ENCODE measurements at places on chromosomes 11 and 22. TPM values are rescaled to one million over a fixed set of nuclear protein-coding genes. Genes with fewer than 3 reads are reported as not detected.
A peak's percentile ranks its signal among the peaks of the same experiment; 100 is the strongest.

The DGCR6 gene
- polyA plus RNA-seq = 0.82 TPM

The SLC25A18 gene
- polyA plus RNA-seq = not detected

The ALX4 gene
- not detected for polyA plus RNA-seq

The OR5F1 gene
- polyA plus RNA-seq = not detected

The B4GALNT4 gene
- not detected for polyA plus RNA-seq

The SHISAL1 gene
- not detected for polyA plus RNA-seq

The GGTLC3 gene
- polyA plus RNA-seq = not detected

The NFRKB gene
- 4.2 TPM for polyA plus RNA-seq

The CDC42EP1 gene
- polyA plus RNA-seq = 0.17 TPM

- H3K36me3 ChIP-seq = peaks cover 14% of the 10 kb centered on the region
Measured at GRCh38 chr22:45805413-45805812, 133.8 kb downstream of the ATXN10 start.

- no peak overlapping the region for H3K4me3 ChIP-seq
- no peaks in the 10 kb centered on the region for H3K36me3 ChIP-seq
Measured at GRCh38 chr22:48850658-48851287, 976.9 kb downstream of the BRD1 start.

DNA sequence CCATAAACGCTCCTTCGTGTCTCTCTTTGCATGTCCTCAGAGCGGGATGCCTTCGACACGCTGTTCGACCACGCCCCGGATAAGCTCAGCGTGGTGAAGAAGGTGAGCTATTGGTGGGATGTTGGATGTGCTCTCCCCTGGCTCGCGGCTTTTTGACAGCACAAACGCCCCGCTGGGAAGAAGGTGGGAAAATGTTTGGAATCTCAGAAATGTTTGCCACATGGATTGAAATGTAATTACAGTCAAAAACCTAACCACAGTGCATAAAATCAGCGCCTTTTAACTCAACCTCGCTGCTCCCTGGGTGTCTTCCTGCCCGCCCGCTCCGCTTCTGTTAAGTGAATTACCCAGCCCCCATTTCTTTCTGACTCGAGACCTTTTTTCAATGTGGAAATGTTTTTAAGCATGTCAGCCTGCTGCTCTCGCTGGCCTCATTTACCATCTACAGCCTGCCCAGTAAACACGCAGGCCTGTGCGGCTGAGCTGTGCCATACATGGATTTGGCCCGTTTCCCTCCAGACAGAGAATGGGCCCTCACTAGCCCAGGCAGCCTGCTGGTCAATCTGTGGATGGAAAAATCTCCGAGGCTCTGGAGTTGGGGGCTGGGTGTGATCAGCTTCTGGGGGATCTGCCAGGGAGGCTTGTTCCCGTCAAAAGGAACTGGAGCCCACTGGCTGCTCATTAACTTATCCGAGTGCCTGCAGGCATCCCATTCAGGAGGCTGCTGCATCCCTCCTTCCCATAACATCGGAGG, 32.7 kb upstream of the PARVG start:
- H3K4me1 ChIP-seq = no peaks in the 10 kb centered on the region
- H3K36me3 ChIP-seq = no peaks in the 10 kb centered on the region
- H3K4me3 ChIP-seq = no peak overlapping the region
- H3K27me3 ChIP-seq = peaks cover 1% of the 10 kb centered on the region
- DNase-seq = no peak

DNA sequence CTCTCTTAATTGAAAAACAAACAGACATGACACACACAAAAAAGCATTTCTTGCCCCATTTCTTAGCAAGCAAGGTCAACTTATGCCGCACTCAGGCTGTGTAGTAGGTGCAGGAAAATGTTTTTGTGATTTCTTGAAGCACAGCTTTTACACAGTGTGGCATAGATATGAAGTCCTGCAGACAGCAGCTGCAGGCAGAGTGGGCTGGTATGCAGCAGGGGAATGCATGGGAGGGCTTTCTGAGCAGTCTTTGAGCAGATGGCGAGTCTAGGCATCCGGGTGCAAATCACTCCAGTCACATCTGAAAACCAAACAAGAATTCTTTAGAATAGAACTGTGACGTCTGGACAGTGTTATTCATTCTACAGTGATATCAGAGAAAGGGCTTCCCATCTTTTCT, 87.5 kb downstream of the BLID start:
- no peak overlapping the region for H3K4me3 ChIP-seq
- no peaks in the 10 kb centered on the region for H3K36me3 ChIP-seq
- no peak for DNase-seq
- no peak overlapping the region for H3K27ac ChIP-seq

GRCh38 chr22:29207243-29207550, 1.5 kb downstream of the EMID1 start:
- no peak overlapping the region for H3K27ac ChIP-seq
- H3K4me1 ChIP-seq = peaks cover 38% of the 10 kb centered on the region
- peaks cover 7% of the 10 kb centered on the region for H3K27me3 ChIP-seq
- H3K36me3 ChIP-seq = no peaks in the 10 kb centered on the region

- H3K27me3 ChIP-seq = peaks cover 6% of the 10 kb centered on the region
- no peak overlapping the region for H3K4me3 ChIP-seq
- H3K36me3 ChIP-seq = no peaks in the 10 kb centered on the region
- H3K27ac ChIP-seq = no peak overlapping the region
- no peak for DNase-seq
- no peaks in the 10 kb centered on the region for H3K4me1 ChIP-seq
Measured at GRCh38 chr11:116126562-116126961, 622.3 kb upstream of the CADM1 start.

DNA sequence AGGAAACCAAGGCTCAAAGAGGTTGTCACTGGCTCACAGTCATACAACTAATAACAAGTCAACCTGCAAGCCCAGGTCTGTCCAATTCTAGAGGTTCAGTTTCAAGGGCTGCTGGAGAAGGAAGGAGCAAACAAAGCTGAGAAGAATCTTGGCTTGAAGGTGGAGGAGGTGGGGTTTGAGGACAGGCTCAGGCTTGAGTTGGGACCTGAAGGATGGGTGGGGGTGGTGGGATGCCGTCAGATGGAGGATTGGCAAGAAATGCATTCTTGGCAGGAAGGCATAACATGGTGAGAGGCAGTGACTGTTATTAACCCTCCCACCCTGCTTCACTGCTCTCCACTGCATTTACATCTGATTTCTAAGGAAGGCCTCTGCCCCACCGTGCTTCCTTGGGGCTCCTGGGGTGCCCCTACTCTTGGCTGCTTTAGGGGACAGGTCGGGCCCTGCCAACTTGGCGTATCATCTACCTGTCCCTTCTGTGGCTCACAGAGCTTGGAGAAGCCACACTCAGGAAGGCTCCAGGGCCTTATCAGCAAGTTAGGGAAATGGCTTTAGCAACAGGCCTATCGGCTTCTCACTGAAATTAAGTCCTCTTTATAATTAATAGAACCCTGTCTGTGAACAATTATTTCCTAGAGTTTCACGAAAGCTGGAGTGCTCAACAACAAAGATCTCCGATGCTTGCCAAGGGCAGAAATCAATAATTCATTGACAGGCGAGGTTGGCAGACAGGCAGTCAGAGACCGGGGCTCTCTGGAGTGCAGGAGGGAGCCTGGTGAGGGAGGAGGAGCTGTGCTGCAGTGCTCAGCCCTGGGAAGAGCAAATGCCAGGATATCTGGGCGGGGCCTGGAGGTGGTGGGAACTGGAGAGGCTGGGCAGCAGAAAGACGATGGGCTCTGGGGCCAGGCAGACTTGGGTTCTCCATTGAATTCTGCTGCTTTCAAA, 84.9 kb upstream of the NARS2 start:
- no peaks in the 10 kb centered on the region for H3K36me3 ChIP-seq
- peaks cover 3% of the 10 kb centered on the region for H3K27me3 ChIP-seq
- no peaks in the 10 kb centered on the region for H3K4me1 ChIP-seq
- no peak for DNase-seq
- H3K27ac ChIP-seq = no peak overlapping the region
- no peak overlapping the region for H3K4me3 ChIP-seq

GRCh38 chr11:66542362-66542761, 3.5 kb downstream of the ZDHHC24 start:
- H3K4me3 ChIP-seq = peak overlapping the region; percentile 50
- no peaks in the 10 kb centered on the region for H3K27me3 ChIP-seq
- DNase-seq = no peak

- no peak for DNase-seq
- peak overlapping the region; percentile 89 for H3K4me3 ChIP-seq
- H3K4me1 ChIP-seq = peaks cover 61% of the 10 kb centered on the region
- H3K27me3 ChIP-seq = peaks cover 1% of the 10 kb centered on the region
Measured at GRCh38 chr22:38314051-38314932, 2.9 kb downstream of the CSNK1E start.

GRCh38 chr11:34856251-34856650, 59.9 kb downstream of the APIP start:
- peaks cover 2% of the 10 kb centered on the region for H3K27me3 ChIP-seq
- H3K4me1 ChIP-seq = no peaks in the 10 kb centered on the region
- H3K27ac ChIP-seq = no peak overlapping the region

- no peak overlapping the region for H3K4me3 ChIP-seq
- H3K27me3 ChIP-seq = peaks cover 17% of the 10 kb centered on the region
- no peak overlapping the region for H3K27ac ChIP-seq
- no peak for DNase-seq
- H3K36me3 ChIP-seq = no peaks in the 10 kb centered on the region
Measured at GRCh38 chr22:46027211-46028105, 50.5 kb upstream of the WNT7B start.

- no peak overlapping the region for H3K4me3 ChIP-seq
- H3K27ac ChIP-seq = no peak overlapping the region
- H3K27me3 ChIP-seq = peaks cover 5% of the 10 kb centered on the region
- H3K4me1 ChIP-seq = no peaks in the 10 kb centered on the region
- H3K36me3 ChIP-seq = no peaks in the 10 kb centered on the region
Measured at GRCh38 chr11:125365196-125365931, 130.7 kb downstream of the FEZ1 start.

DNA sequence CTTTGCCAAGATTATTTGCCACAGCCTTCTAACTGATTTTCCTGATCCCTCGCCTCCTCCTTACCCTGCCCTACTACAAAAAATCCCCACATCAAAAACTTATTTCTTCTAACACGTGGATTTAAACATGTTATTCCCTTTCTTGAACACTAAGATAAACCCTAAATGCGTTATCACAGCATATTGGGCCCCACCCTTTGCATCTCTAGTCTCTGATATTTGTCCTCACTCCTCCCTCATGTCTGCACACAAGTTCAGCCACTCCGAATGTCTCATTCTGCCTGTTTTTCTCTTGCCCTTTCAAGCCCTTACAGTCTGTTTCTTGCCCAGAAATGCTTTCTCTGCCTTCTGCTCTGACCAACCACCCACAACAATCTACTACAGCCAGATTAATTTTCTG, 10.6 kb upstream of the ACER3 start:
- H3K27ac ChIP-seq = no peak overlapping the region
- H3K27me3 ChIP-seq = peaks cover 2% of the 10 kb centered on the region
- no peaks in the 10 kb centered on the region for H3K4me1 ChIP-seq
- H3K4me3 ChIP-seq = no peak overlapping the region
- H3K36me3 ChIP-seq = no peaks in the 10 kb centered on the region
- no peak for DNase-seq

DNA sequence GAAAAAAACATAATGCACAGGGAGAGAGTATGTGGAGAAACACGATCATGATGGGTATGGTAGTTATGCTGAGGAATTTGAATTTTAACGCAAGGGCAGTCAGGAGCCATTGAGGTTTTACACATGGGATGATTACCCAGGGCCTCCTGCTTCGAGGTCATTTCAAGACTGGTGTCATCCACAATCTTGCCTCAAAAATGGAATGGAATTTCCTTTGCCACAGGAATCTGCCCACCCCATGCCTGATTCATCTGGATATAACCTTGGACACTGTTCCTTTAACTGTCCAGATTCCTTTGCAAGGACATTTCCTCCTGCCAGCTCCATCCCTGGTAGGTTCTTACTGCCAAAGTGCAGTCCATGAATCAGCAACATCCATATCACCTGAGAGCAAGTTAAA, 655.9 kb upstream of the TENM4 start:
- H3K4me3 ChIP-seq = no peak overlapping the region
- no peaks in the 10 kb centered on the region for H3K4me1 ChIP-seq
- H3K36me3 ChIP-seq = no peaks in the 10 kb centered on the region
- no peak overlapping the region for H3K27ac ChIP-seq
- no peaks in the 10 kb centered on the region for H3K27me3 ChIP-seq
- no peak for DNase-seq

GRCh38 chr11:69400771-69401590, 80.5 kb upstream of the LINC01488 start:
- peak overlapping the region; percentile 36 for H3K4me3 ChIP-seq
- no peaks in the 10 kb centered on the region for H3K36me3 ChIP-seq
- DNase-seq = no peak
- peaks cover 20% of the 10 kb centered on the region for H3K4me1 ChIP-seq
- H3K27ac ChIP-seq = no peak overlapping the region

- H3K27ac ChIP-seq = no peak overlapping the region
- peaks cover 2% of the 10 kb centered on the region for H3K27me3 ChIP-seq
- H3K4me1 ChIP-seq = no peaks in the 10 kb centered on the region
- H3K4me3 ChIP-seq = no peak overlapping the region
Measured at GRCh38 chr11:29187215-29187614, 829.6 kb downstream of the KCNA4 start.

- peaks cover 1% of the 10 kb centered on the region for H3K27me3 ChIP-seq
- H3K36me3 ChIP-seq = no peaks in the 10 kb centered on the region
- no peak for DNase-seq
- no peaks in the 10 kb centered on the region for H3K4me1 ChIP-seq
Measured at GRCh38 chr11:93100211-93100610, 97.6 kb downstream of the SLC36A4 start.

DNA sequence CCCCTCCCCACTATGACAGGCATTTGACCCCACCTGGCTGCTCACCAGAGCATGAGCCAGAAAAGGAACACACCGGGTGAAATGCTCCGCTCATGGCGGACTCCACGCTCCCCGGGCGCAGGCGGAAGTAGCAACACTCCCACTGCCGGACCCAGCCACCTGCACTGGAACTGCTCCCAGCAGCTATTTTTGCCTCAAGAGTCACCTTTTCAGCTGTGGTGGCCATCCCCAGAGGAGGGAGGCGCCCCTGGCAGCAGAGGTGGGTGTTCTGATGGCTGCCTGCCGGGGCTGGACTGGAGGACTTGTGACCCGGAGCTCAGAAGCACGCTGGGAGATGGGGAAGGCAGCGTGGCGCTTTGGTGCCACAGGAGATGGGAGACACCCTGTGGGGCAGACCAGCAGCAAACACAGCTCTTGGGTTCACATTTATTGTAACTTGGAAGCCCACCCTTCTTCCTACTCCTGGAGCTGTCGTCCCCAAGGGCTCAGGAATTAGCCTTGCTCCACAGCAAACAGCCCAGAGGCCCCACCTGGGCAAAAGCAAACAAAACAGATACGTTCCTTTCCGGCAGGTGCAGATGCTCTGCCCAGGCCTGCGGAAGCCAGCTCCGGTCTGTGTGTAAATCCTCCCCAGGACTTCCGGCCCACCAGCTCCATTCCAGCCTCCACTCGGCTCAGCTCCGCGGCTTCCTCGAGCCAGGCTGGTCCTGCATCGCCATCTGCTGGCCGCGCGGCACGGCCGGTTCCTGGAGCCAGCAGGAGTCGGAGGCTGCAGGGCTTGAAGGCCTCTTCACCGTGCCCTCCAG, 3.7 kb downstream of the RPS19BP1 start:
- H3K36me3 ChIP-seq = peaks cover 8% of the 10 kb centered on the region
- peak overlapping the region; percentile 42 for H3K4me3 ChIP-seq
- peak; percentile 86 for DNase-seq
- H3K4me1 ChIP-seq = peaks cover 81% of the 10 kb centered on the region
- peak overlapping the region; percentile 79 for H3K27ac ChIP-seq
- peaks cover 10% of the 10 kb centered on the region for H3K27me3 ChIP-seq

- no peak for DNase-seq
- H3K27ac ChIP-seq = peak overlapping the region; percentile 68
- H3K4me3 ChIP-seq = no peak overlapping the region
Measured at GRCh38 chr11:13324709-13325108, 47.1 kb downstream of the BMAL1 start.

- no peak overlapping the region for H3K27ac ChIP-seq
- no peak for DNase-seq
- no peaks in the 10 kb centered on the region for H3K36me3 ChIP-seq
- no peak overlapping the region for H3K4me3 ChIP-seq
Measured at GRCh38 chr11:114774599-114775361, 96.5 kb downstream of the NXPE2 start.
